Natural killer cell (primary cell): ENCODE measurements at places on chromosomes 2 and 18. TPM values are rescaled to one million over a fixed set of nuclear protein-coding genes. Genes with fewer than 3 reads are reported as not detected.

DNA sequence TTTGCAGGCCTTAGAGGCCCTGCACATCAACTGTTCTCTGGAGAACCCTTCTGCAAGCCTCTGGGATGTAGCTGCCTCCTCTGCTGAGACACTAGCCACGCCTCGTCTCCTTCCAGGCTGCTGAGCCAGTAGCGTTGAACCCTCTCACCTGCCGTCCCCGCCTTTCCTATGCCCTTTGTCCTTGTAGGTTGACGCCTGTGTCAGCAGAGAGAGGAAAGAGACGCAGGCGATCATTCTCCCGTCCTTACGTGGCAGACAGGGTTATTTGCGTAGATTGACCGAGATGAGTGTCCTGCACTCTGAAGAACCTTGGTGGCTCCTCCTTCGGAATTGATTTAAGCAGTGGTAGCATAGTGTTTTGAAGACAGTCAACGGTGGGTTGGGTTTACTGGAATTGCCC is 27.8 kb downstream of the ID2 start:
- no peaks in the 10 kb centered on the region for H3K36me3 ChIP-seq
- no peak overlapping the region for H3K27ac ChIP-seq
- H3K27me3 ChIP-seq = no peaks in the 10 kb centered on the region
- DNase-seq = no peak
- H3K4me3 ChIP-seq = no peak overlapping the region

Gene EVA1A
- not detected for total RNA-seq

- H3K36me3 ChIP-seq = no peaks in the 10 kb centered on the region
- H3K4me1 ChIP-seq = no peaks in the 10 kb centered on the region
Observed at GRCh38 chr18:26479681-26480079, 68.7 kb downstream of the KCTD1 start.

DNA sequence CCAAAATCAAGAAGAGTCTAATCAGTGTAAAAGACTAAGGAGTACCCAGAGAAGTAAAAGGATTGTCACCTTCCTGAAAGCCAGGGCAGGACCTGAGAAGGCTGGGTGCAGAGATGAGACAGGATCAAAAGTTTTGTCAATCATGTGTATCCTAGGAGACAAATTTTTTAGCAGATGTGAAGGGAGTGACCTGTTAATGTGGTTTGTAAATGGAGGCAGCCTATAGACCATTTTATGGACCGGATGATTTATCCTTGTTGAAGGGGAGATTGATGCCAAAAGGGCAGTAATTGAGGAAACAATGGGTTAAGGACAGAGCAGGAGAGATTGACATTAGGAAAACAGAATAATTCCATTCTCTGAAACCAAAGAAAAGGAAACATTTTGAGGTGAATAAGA is 813 bp downstream of the NDC80 start:
- H3K4me3 ChIP-seq = no peak overlapping the region
- H3K4me1 ChIP-seq = peaks cover 20% of the 10 kb centered on the region
- H3K27me3 ChIP-seq = no peaks in the 10 kb centered on the region

GRCh38 chr2:226796012-226796839 is 3.4 kb downstream of the IRS1 start:
- no peak overlapping the region for H3K4me3 ChIP-seq
- H3K27me3 ChIP-seq = peaks cover 22% of the 10 kb centered on the region
- peaks cover 39% of the 10 kb centered on the region for H3K4me1 ChIP-seq
- no peak overlapping the region for H3K27ac ChIP-seq

DNA sequence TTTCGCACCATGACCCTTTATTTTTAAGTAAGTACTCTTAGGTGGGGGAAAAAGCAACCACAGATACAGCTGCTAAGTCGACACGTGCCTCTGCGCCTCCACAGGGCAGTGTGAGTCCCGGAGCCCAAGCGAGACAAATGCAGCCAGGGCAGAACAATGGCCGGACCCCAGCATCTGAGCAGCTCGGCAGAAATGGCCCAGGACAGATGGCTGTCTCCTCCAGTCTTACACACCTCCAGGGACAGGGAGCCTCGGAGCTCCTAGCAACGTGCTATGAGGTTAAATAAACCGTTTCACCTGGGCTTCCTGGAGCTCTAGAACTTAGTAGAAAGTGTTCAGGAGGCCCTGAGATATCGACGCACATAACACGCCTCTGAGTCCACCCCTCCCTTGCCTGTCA is 47.3 kb upstream of the SALL3 start:
- H3K4me3 ChIP-seq = no peak overlapping the region
- no peaks in the 10 kb centered on the region for H3K4me1 ChIP-seq
- no peaks in the 10 kb centered on the region for H3K36me3 ChIP-seq
- no peaks in the 10 kb centered on the region for H3K27me3 ChIP-seq
- DNase-seq = no peak
- H3K27ac ChIP-seq = no peak overlapping the region

DNA sequence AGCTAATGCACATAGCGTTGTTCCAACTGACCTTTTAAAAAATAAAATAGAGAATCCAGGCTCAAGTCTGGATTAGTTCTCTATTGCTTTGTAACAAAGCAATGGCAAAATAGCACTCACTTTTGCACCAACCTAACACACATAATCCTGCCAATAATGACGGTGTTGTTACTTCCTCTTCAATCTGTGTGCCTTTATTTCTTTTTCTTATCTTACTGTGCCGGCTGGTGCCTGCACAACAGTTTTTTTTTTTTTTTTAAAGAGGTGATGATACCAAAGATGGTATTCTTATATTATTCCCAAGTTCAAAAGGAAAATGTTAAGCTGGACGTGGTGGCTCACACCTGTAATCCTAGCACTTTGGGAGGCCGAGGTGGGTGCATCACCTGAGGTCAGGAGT is 3.4 kb downstream of the PLB1 start:
- no peaks in the 10 kb centered on the region for H3K36me3 ChIP-seq
- no peak overlapping the region for H3K27ac ChIP-seq
- H3K4me3 ChIP-seq = no peak overlapping the region
- no peak for DNase-seq
- H3K27me3 ChIP-seq = peaks cover 3% of the 10 kb centered on the region

DNA sequence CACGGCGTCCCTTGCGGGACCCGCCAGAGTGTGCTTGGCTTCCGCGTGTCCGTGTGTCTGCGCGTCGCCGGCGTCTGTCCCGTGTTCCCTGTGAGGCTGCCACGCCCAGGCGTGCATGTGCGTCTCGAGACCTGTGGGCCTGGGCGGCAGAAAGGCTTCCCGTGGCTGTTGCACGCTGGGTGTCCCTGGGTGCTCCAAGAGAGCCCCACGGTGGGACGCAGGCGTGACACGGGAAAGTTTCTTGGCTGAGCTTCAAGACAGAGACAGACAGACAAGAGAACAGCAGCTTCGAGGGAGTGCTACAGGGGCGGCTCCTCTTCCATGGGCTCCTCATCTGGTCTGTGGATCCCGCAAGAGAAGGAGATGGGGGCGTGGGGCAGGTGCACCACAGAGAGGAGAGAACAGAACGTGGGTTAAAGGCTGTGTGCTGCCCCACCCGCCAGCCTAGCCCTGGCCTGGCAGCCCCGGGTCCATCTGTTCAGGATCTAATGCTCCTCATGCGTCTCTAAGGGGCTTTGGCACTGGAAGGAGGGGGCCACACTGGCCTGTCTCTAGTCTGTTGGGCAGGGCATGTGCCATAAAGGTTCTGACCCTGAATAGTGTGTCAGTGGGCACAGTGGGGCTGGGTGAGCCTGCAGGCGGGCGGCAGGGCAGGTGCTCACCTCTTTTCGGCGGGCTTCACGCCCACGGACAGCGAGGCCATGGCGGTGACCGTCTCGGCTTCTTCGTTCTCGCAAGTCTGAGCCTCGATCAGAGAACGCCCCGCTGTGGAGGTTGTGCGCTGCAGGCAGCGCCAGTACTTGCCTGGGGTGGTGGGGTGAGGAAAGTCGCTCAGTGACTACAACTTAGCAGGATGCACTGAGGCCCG is 205.1 kb downstream of the TWIST2 start:
- no peaks in the 10 kb centered on the region for H3K27me3 ChIP-seq
- peaks cover 34% of the 10 kb centered on the region for H3K36me3 ChIP-seq
- no peak overlapping the region for H3K27ac ChIP-seq
- no peak for DNase-seq
- no peaks in the 10 kb centered on the region for H3K4me1 ChIP-seq
- H3K4me3 ChIP-seq = no peak overlapping the region

Gene GPAT2
- total RNA-seq = 3.8 TPM

DNA sequence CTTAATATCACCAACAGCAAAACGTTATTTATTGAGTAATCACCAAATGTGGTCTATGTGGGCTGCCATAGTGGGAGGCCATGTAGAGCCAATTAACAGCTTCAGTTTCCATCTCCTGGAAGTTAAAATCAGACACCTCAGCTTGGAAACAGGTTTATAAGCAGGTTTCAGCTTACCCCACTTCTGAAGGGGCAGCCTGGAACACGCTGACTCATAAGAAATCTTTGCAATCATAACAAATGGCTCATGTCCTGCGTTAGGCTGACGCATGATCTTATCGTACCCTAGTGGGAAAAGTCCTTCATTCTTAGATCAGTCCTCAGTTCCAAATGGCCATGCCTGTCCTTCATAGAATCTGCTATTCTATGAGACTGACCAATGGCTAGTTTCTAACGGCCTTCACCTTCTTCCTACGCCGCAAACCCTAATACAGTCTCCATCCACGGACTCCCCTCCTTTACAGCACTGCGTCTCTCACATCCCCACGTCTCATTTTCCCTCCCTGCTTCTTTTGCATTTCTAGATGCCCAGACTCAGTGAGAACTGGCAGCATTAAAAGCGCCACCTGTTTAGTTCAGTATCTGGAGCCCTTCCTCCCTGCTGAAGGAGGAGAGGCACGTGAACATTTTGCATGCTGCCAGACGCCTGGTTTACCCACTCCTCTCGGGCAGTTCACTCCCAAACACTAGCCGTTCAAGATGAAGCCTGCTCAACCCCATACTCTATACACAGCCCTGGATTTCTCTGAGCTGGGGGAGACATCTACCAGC is 24.2 kb upstream of the BZW1 start:
- H3K27ac ChIP-seq = no peak overlapping the region
- DNase-seq = no peak
- H3K4me3 ChIP-seq = no peak overlapping the region
- H3K4me1 ChIP-seq = no peaks in the 10 kb centered on the region

- H3K27me3 ChIP-seq = no peaks in the 10 kb centered on the region
- no peak overlapping the region for H3K4me3 ChIP-seq
- no peaks in the 10 kb centered on the region for H3K4me1 ChIP-seq
- H3K36me3 ChIP-seq = no peaks in the 10 kb centered on the region
Observed at GRCh38 chr18:72675394-72675793, 131.3 kb upstream of the CBLN2 start.

DNA sequence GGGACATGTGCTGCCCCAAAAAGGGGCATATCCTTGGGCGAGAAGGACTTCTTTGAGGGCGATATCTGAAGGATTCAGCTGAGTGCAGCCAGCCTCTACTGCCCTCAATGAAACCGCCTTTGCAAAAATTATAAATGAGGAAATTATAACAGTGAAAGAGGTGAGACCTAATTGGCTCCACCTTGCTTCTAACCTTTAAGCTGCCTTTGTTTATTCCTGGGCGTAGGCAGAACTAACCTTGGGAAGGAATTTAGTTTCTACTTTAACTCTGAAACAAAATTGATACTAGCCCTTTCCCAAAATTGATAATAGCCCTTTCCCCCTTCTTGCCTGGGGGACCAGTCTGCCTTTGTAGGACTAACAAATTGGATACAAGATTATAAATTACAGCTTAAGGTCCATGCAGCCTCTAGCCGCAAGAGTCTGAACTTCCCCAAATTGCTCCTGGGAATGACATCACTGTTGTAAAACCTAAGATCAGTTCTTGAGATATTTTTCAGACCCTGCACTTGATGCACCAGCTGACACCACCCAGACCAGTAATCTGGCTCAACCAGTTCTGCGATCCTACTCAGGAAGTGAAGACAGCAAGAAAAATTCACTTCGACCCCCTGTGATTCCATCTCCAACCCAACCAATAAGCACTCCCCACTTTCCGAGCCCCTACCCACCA is 36.0 kb upstream of the ASAP2 start:
- no peaks in the 10 kb centered on the region for H3K36me3 ChIP-seq
- no peaks in the 10 kb centered on the region for H3K27me3 ChIP-seq
- no peak for DNase-seq
- H3K4me3 ChIP-seq = no peak overlapping the region

- H3K4me1 ChIP-seq = no peaks in the 10 kb centered on the region
- no peaks in the 10 kb centered on the region for H3K36me3 ChIP-seq
- no peak overlapping the region for H3K27ac ChIP-seq
- DNase-seq = no peak
- H3K27me3 ChIP-seq = no peaks in the 10 kb centered on the region
Observed at GRCh38 chr2:240985881-240986786, 12.3 kb upstream of the SNED1 start.

Gene PLCD4
- 0.83 TPM for total RNA-seq

Gene CABYR
- total RNA-seq = not detected

Gene RTP5
- 0.68 TPM for total RNA-seq

DNA sequence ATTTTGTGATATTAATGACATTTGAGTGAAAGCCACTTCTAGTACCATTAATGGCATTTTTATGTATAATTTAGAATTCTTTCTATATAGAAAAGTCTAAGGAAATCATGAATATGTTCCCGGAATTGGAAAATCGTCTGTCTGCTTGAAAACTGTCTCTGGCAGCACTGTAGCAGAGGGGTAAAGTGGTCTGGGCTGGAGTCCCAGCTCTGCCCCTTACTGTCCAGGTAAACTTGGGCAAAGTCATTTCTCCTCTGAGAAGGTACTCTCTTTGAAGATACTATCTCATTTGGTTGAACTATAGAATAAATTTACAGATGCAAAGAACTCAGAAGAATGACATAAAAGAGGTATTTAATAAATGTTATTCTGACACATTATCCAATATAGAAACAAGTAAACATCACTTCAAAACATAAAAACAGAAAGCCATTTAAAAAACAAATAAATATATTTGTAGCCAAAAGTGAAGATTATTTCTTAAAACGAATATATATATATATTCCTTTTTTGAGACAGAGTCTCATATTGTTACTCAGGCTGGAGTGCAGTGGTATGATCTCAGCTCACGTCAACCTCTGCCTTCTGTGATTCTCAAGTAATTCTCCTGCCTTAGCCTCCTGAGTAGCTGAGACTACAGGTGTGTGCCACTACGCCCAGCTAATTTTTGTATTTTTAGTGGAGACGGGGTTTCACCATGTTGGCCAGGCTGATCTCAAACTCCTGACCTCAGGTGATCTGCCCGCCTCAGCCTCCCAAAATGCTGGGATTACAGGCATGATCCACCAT is 149.8 kb upstream of the ITGA4 start:
- no peak for DNase-seq
- peaks cover 35% of the 10 kb centered on the region for H3K4me1 ChIP-seq
- H3K36me3 ChIP-seq = no peaks in the 10 kb centered on the region
- no peak overlapping the region for H3K4me3 ChIP-seq

Gene HJURP
- 0.87 TPM for total RNA-seq

- no peaks in the 10 kb centered on the region for H3K36me3 ChIP-seq
- no peak overlapping the region for H3K27ac ChIP-seq
- no peaks in the 10 kb centered on the region for H3K27me3 ChIP-seq
- DNase-seq = no peak
Observed at GRCh38 chr2:71486881-71487640, 33.7 kb downstream of the DYSF start.
